SIG-M5 (cell line): ENCODE measurements at places on chromosomes 13 and 19.

GRCh38 chr19:1131718-1132551 lies 28.1 kb downstream of the GPX4 start:
- peak; percentile 43 for DNase-seq

DNA sequence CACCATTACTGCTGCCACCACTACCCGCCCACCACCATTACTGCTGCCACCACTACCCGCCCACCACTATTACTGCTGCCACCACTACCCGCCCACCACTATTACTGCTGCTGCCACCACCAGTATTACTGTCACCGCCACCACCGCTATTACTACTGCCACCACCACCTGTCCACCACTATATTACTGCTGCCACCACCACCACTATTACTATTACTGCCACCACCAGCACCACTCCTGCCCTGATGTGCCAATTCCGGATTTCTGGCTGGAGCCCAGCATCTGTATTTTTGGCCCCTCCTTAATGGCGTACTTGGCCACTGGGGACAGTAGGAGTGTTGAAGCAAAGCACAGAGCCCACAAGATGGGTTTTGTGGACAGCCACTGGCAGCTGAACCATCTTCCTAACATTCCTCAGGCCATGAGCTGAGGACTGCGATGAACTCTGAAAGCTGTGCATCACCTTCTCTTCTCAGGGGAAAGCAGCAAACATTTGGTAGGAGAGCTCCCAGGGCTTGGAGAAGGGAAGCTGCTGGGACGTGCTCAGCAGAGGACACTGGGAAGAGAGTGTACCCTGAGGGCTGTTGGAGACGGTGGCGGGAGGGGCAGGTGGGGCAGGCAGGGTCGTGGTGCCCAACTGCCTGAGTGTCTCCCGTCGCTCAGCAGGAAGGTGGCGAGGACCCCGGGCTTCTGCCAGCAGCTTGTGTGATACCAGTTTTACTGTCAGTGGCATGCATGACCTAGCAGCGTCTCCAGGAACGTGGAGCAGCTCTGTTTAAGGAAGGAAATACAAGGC lies 23.0 kb downstream of the CUL4A start:
- DNase-seq, result no peak

DNA sequence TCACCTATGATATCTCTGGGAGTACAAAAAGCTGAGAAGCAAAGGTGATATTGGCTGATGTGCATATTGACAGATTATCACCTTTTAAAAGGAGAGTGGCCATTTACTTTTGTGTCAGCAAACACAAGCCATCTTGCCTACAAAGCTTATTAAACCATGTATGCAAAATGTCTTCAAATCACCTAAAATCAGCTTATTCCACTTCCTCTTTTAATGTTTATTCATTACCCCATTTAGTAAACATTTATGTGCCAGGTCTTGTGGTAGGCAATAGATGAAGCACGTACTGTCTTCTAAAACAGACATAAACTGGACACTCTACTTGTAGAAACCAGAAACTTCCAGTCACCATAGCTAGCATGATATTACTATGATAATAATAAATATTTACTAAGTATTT lies 354.6 kb downstream of the RBM26 start:
- no peak for DNase-seq

GRCh38 chr19:17163652-17164051 lies 51.5 kb upstream of the USE1 start:
- DNase-seq, result no peak

- DNase-seq, result no peak
Observed at GRCh38 chr19:50548191-50549058, 19.8 kb downstream of the LRRC4B start.

DNA sequence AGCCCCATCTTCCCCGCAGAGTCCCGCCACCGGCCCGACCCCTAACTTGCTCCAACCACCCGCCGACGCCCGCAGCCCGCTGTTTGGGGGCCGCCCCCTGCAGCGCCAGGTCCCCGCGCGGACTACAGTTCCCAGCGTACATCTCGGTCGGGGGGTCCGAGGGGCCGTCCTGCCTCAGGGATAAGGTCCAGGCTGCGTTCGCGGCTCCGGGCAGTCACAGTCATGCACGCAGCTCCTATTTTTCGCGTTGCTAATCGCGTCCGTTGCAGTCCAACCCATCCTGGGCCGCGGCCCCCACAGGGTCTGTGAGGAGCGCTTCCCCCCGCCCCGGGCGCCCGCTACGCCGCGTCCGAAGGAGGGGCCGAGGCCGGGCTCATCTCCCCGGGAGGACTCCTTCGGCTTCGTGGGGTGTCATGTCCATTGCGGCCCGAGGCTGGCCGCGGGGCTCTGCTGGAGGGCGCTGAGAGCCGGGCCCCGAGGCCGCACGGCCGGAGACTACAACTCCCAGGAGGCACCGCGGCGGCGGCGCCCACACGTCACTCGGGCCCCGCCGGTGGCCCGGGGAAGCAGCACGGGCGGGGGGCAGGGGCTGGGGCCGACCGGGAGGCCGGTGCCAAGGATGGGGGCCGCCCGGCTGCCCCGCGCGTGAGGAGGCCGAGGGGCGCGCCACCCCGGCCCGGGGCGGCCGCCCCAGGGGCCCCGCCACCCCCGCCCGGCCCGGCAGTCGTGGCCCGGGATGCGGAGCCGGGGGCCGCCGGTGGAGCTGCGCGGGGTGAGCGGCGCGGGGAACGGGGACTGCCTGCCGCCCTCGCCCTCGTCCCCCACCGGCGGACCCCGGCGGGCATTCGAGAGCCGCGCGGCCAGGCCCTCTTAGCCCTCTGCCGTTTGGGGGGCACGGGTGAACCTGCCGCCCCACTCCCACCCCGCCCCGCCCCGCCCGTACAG lies at the start of gene MAP3K10:
Gene MAP3K10, plus strand, starts transcription at position 536 of the 945 bp plus-strand sequence. CDS start 606 bp downstream, outside the sequence.
- DNase-seq, result peak; percentile 44

GRCh38 chr13:112697756-112698655 lies 8.2 kb downstream of the ATP11A start:
- DNase-seq, result no peak

DNA sequence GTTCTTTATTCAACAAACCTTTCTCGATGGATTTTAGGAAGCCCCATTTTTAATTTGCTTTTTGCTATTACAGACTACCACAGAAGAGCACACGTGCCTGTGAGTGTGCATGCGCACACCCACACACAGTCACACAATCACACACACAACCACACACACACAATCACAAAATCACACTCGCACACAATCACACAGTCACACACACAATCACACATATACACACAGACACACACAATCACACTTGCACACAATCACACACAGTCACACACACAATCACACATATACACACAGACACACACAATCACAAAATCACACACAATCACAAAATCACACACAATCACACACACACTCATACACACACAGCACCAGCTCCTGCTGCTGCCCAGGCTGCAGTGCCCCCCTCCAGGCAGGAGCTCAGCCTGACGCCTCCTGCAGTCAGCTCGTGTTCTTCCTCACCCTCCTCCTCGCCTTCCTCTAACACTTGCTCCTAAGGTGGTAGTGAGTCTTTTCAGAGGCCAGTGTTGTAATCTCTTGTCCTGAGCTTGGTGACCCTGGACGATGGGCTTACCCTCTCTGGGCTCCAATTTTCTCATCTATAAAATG lies 125.0 kb upstream of the SOX1 start:
- no peak for DNase-seq

GRCh38 chr19:49895566-49896297 lies 955 bp downstream of the IL4I1 start:
- no peak for DNase-seq

DNA sequence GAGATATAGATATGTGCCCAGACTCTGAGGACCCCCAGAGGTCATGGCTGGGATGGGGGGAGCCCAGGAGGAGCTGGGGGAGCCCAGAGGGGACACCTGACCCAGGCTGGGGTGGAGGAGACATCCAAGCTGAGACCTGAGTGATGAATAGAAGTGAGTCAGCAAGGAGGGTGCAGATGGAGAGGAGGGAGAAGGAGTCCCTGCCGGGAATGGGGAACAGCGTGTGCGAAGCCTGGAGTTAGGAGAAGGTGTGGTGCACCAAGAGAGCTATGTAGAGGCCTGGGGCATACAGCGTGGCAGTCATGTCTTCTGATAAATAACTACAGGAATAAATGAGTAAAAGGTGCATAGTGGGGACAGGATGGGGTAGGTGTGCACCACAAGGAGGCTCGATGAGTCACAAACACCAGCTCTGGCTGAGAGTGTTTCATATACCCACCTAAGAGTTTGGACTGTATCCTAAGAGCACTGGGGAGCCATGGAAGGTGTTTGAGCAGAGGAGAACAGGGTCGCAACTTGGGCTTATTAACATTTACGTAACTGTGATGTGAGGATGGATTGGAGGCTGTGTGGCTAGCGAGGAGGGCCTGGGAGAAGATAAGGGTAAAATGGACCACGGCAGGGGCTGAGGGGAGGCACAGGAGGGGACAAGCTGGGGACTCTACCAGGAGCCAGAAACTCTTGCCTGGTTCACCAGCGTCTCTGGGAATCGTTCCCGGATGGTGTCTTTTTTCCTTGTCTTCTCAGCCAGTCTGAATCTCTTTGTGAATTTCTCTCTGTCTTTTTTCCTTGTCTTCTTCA lies 1.4 kb downstream of the CEACAM18 start:
- no peak for DNase-seq

DNA sequence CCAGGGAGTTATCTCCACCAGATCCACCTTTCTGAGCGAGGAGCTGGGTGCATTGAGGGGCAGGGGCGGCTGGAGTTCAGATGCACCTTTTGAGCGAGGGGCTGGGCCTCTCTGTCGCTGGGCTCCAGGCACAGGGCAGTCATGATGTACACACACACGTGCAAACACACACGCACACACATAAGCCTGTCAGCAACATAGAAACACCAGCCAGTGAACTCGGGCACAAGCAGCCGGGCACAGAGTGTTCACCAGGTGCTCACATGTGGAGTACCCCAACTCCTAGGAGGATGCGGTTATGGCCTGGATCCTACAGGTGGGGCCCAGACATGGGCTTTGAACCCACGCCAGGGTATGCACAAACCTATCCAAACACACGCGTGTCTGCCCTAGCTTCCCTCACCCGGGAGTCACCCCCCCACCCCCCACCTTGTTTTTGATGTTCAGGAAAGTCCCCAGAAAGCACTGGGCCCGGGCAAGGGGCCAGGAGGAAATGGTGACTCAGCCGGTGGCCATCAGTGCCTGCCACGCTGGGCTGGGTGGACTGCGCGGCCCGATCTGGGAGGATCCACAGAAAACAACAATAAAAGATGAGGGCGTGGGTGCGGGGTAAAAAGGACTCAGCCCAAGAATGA lies 13.3 kb downstream of the ARRDC2 start:
- no peak for DNase-seq

DNA sequence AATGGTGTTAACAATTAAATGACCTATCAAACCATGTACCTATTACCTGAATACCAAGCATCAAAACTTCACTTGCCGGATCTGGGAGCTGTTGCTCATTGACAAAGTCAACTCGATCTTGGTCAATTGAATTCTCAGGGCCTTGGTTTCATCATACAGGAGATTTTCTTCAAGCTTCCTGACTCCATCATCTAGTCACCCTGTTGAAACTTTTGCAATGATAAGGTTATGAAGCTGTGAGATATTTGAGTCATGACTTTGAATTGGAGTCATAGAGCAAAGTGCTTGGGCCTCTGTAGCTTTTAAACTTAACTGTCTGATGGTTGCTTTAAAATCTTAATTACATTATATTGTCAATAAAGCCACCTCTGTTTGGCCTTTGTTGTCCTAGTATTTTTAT lies 260.9 kb downstream of the COG6 start:
- no peak for DNase-seq

- no peak for DNase-seq
Observed at GRCh38 chr13:74136084-74136658, 2.0 kb upstream of the KLF12 start.

GRCh38 chr13:46797501-46798237 lies 708 bp upstream of the ESD start:
- DNase-seq, result no peak

- DNase-seq, result no peak
Observed at GRCh38 chr19:13430790-13431582, 75.3 kb downstream of the CACNA1A start.

DNA sequence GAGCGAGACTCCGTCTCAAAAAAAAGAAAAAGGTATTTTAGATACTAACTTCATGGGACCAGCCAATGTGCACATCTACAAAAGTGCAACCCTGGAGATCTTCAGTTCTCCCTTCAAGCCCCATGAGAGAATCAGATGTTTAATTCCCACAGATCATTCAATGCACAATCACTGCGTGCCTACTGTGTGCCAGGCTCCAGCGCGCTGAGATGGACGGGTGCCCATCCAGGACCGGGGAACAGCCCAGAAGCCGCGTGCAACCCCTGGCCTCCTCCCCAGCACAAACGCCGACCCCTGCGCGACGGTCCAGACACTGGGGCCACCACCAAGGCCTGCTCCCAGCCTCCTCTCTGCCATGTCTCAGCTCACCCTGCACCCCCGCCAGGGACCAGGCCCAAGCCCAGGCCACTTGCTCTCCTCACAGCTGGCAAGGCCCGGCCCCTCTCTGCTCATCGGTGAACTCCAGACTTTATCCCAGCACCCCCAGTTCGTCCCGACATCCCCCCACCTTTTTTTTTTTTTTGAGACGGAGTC lies 5.3 kb downstream of the BTBD2 start:
- no peak for DNase-seq

- no peak for DNase-seq
Observed at GRCh38 chr19:4456843-4457653, 546 bp downstream of the UBXN6 start.

DNA sequence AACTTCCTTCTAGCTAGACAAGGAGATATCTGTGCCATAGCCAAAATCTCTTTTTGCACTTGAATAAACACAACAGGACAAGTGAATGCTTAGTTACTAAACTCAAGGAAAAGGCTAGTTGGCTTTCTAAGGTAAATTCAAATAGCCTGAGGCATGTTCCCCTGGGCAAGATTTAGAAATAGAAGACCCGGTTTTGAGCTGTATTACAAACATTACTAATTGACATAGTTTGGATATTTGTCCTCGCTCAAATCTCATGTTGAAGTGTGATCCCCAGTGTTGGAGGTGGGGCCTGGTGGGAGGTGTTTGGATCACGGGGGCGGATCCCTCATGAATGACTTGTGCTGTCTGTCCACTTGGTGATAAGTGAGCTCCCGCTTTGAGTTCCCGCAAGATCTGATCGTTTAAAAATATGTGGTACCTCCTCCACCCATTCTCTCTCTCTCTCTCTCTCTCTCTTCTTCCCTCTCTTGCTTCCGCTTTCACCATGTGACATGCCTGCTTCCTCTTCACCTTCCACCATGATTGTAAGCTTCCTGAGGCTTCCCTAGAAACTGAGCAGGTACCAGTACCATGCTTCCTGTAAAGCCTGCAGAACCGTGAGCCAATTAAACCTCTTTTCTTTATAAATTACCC lies 3.9 kb upstream of the KBTBD6 start:
- DNase-seq, result no peak

GRCh38 chr13:110262508-110263291 lies 44.3 kb downstream of the COL4A1 start:
- DNase-seq, result no peak

GRCh38 chr19:38648769-38649304 lies 1.4 kb downstream of the ACTN4 start:
- DNase-seq, result no peak
